ENCODE measurements at places on chromosomes 3 and 15.

- DNase-seq, result no peak
These were observed 94.4 kb downstream of the DNAJB8 start for GRCh38 chr3:128372281-128372680.

DNA sequence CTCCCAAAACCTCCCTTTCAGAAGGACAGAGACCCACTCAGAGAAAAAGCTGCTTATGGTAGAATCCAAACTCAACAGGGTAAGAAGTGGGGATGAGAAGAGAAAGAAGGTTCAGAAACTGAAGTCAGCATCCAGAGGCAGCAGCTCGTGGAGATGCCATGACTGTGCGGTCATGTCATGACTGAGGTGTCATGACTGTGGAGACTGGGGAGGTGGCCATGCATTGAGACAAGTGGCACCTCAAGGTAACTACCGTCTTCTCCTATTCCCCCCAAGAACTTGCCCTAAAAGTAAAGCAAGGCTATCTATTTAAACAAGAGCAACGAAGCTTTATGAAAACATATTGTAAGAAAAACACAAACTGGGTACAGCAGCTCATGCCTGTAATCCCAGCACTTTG, 15.1 kb downstream of the CHRNA3 start:
- no peak for DNase-seq

DNA sequence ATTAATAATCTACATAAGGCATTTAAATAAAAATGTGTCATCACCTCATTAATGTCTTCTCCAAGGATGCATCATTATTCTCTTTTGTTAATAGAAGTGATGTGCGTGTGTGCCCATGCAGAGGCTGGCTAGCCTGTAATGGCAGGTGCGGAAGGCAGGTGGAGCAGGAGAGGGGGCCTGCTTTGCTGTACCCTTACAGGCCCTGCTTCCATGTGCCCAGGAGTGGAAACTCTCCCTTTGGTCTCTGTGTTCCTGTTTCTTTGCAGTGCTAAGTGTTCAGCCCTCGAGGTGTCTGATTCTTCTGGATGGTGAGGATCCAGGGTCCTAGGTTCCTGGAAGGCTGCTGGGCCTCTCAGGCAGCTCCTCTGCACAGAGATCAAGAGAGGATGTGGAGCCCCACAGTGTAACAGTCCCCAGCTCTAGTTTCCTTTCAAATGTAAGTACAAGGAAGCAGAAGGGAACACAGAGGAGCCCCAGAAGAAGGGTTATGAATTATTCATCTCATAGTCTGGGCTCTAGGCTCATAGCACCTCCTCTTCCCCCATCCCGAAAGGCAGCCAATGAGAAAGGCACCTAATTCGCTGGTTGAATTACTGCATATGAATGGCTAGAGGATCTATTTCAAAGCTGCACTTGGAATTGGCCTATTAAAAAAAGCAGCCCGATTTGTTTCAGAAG, 39.2 kb upstream of the AGBL1 start:
- DNase-seq, result no peak

GRCh38 chr15:96807361-96807760, 476.9 kb downstream of the NR2F2 start:
- DNase-seq, result no peak

GRCh38 chr15:56608140-56608778, 125.0 kb downstream of the ZNF280D start:
- no peak for DNase-seq

DNA sequence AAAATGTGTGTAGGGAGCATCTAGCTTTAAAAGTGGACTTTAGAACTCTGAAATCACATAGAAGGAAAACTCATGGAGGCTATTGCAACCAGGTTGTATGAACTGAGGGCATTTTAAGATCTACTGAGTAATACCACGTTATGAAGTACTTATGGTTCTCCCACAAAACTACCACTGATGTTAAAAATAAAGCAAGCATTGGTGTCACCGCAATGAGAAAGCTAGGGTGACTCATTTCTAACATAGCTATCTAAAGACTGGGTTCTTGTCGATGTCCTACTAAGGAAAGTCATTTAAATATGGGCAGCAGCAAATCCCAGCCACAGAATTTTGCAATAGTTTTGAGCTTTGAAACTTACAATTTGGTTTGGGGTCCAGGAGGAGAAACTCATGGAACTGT, 584.8 kb downstream of the DIPK2A start:
- no peak for DNase-seq

Data from esophagus squamous epithelium (tissue), 5 donors.